ENCODE measurements at places on chromosomes 2 and 18. TPM values are rescaled to one million over a fixed set of nuclear protein-coding genes. Genes with fewer than 3 reads are reported as not detected.

Gene CIB4
- not detected for total RNA-seq

Gene TMEM17
- total RNA-seq = 0.25 TPM

Gene EMILIN1
- total RNA-seq = 0.76 TPM

- DNase-seq = no peak
- H3K27ac ChIP-seq = no peak overlapping the region
These were observed 124.3 kb upstream of the PELI1 start for GRCh38 chr2:64268330-64269048.

Gene ID2
- 62.5 TPM for total RNA-seq

DNA sequence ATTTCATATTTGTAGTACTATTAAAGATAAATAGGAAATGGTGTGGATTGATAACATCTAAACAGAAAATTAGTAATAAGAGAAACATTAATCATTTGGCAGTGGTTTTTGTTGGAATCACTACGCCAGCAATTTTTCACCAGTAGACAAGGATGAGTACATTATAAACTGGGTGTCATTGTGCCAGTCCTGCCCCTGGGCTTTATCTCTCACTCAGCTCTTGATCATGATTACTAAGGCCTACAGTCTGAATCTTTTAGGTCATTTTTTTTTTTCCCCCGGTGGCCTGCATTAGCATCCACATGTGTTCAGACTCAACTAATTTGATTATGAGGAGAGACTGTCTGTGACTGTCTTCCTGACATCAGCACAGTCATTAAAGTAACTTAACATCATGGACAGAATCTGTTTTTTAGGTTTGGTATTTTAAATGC is 16.2 kb downstream of the GULP1 start:
- no peaks in the 10 kb centered on the region for H3K36me3 ChIP-seq
- no peak overlapping the region for H3K4me3 ChIP-seq
- no peak overlapping the region for H3K27ac ChIP-seq

DNA sequence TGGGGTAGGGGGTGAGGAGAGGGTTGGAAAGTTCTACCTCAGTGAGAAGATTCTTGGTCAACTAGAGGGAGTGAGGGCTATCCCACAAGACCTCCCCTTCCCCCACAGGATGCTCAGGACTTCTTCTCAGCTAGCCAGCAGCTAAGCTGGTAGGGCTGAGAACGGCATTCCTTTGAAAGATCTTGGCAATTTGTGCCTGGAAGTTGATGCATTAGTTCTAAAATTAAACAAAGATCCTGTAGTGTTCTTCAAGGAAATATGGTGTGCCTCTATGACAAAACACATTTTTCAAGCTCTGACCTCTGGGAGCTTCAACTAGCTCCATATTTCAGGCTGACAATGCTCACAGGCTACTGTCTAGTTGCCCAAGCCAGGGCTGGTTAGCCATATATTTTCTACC is 2.3 kb downstream of the LYPD1 start:
- H3K36me3 ChIP-seq = peaks cover 3% of the 10 kb centered on the region
- no peaks in the 10 kb centered on the region for H3K4me1 ChIP-seq
- H3K27me3 ChIP-seq = peaks cover 51% of the 10 kb centered on the region
- H3K4me3 ChIP-seq = no peak overlapping the region
- no peak for DNase-seq
- H3K27ac ChIP-seq = no peak overlapping the region

GRCh38 chr2:14867853-14868252 is 235.3 kb downstream of the LRATD1 start:
- no peaks in the 10 kb centered on the region for H3K4me1 ChIP-seq
- H3K27ac ChIP-seq = no peak overlapping the region

Gene ARHGAP28
- not detected for total RNA-seq

Gene HOXD12
- total RNA-seq = not detected

- peaks cover 7% of the 10 kb centered on the region for H3K27me3 ChIP-seq
- no peak overlapping the region for H3K27ac ChIP-seq
- H3K36me3 ChIP-seq = no peaks in the 10 kb centered on the region
- no peak overlapping the region for H3K4me3 ChIP-seq
These were observed 283.6 kb downstream of the CYP26B1 start for GRCh38 chr2:71864085-71864484.

Gene PID1
- total RNA-seq = not detected

DNA sequence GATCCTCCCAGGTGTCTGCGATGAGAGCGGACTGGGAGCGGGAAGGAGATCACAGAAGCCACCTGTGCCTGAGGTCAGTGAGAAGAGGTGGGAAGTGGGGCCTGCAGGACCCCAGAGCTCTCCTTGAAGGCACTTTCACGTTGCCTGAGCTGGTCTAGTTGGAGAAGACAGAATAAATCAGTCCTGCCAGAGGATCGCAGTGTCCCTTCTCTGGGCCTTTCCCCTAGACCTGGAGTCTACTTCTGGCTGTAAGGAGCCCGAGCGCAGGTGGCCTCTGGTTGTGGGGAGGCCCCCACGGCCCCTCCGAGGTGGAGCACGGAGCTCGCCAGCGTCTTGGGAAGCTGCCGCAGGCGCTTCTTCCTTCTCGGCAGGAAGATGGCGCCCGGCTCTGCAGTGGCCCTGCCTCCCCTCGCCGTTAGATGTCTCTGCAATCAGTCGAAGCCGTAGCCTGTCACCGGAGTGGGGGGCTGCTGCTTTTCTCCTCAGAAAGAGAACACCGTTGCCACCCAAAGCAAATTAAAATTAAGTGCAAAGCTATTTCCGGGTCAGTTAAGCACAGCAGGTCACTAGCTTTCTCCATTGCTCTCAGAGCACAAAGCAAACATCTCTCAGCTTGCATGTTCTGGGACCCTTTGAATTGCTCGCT is 212.0 kb upstream of the MYT1L start:
- H3K4me1 ChIP-seq = no peaks in the 10 kb centered on the region
- DNase-seq = no peak
- H3K36me3 ChIP-seq = no peaks in the 10 kb centered on the region
- H3K4me3 ChIP-seq = no peak overlapping the region
- peaks cover 4% of the 10 kb centered on the region for H3K27me3 ChIP-seq
- no peak overlapping the region for H3K27ac ChIP-seq

GRCh38 chr2:236853585-236854051 is 232.1 kb upstream of the COPS8 start:
- no peaks in the 10 kb centered on the region for H3K36me3 ChIP-seq
- peaks cover 7% of the 10 kb centered on the region for H3K27me3 ChIP-seq
- no peaks in the 10 kb centered on the region for H3K4me1 ChIP-seq

Measured in activated naive CD8-positive, alpha-beta T cell treated with anti-CD3 and anti-CD28 coated beads for 36 hours (primary cell).